Non-pigmented ciliary epithelial cell (primary cell): ENCODE measurements at places on chromosomes 4 and X.

GRCh38 chr4:26779674-26780073 lies 81.0 kb upstream of the STIM2 start:
- no peak for DNase-seq

- no peak for DNase-seq
These were observed 7.3 kb downstream of the PPP1R3F start for GRCh38 chrX:49276671-49277534.

GRCh38 chr4:41693629-41694028 lies 54.9 kb downstream of the PHOX2B start:
- no peak for DNase-seq

GRCh38 chr4:8507196-8507570 lies 66.6 kb downstream of the TRMT44 start:
- no peak for DNase-seq

DNA sequence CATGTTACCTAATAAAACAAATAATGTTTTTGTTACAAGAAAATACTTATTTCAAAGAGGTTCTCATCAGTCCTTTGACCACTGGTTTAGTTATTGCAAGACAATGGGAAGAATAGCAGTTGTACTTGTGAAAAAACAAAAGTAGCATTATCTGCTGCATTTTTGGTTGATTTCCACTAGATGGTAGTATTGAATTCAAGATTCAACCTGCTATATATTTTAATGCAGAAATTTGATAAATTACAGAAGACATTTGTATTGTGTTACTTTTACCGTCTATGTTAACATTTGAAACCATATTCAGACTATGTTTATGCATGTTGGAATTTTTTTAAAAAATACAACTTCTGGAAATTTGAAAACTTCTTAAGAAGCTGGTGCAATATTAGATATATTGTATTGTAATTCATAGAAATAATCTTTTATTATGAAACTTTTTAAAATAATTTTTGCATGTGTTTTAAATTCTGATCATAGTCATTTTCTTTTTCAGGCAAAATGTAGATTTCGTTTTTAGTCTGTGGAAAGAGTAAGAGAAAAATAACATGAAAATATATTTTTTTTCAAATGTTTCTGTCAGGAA lies 56.4 kb downstream of the SPCS3 start:
- DNase-seq: no peak

DNA sequence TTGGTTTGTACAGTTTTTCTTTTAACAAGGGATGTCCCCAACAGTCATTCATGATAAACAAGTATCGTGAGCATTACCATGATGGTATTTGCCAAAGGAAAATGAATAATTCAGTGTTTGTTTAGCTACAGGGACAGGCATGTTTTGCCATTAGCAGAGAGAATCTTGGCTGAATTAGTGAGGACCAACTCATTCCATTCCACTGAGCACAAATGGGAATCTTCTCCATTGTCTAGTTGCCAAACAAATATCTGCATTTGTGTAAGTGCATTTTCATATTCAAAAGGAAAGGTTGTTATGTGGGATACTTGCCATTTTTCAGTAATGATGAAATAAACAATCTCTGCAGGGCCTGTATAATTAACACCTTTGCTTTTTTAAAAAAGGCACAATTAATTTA lies 1762.6 kb downstream of the RPA4 start:
- no peak for DNase-seq

GRCh38 chr4:17138847-17139246 lies 240.4 kb upstream of the LDB2 start:
- no peak for DNase-seq

- DNase-seq: no peak
These were observed 216.6 kb downstream of the PDGFC start for GRCh38 chr4:156754832-156755570.

- no peak for DNase-seq
These were observed 119.3 kb downstream of the ZNF827 start for GRCh38 chr4:145819101-145819852.

- no peak for DNase-seq
These were observed 10.3 kb downstream of the WDR44 start for GRCh38 chrX:118356154-118356701.

- no peak for DNase-seq
These were observed 36.1 kb upstream of the TLR2 start for GRCh38 chr4:153647975-153648374.

- DNase-seq: no peak
These were observed 361.9 kb downstream of the PCDH19 start for GRCh38 chrX:100048156-100048555.

GRCh38 chr4:8737601-8738279 lies 133.9 kb downstream of the HMX1 start:
- DNase-seq: no peak

GRCh38 chr4:109548655-109549054 lies 11.4 kb upstream of the MCUB start:
- peak; percentile 78 for DNase-seq

DNA sequence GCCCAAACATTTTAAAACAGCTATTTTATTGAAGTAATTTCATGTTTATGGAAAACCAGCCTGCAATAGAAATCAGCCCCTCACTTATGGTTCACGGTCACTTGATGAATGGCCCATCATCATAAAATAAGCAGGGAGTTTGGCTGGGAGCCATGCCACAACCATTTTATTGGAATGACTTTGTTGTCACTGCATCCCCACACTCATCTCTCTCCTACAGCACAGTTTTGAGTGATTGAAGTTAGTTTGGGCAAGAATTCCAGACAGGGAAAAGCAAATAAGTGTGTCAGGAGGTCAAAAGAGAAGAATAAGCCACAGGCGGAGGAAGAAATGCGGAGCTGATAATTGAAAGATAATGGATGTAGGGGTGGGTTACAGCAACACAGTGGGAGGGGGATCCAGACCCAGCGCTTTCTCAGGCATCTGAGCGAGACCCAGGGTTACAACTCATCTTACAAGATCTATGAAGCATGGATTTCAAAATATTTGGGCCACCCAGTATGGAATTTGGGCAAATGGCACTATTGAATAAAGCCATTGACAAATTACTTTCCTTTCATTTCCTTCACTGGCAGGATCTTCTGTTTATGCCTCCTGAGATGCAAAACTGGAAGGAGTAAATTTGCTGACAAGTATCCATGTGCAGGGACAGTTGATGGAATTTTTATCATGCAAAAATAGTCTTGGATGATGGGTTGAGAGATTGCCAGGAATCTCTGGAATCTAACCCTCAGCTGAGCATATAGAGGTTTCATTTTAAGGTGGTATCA lies 100.8 kb downstream of the SHROOM3 start:
- DNase-seq: no peak

- DNase-seq: no peak
These were observed 343.3 kb upstream of the FRG1 start for GRCh38 chr4:189597341-189597740.

GRCh38 chrX:37652589-37653231 lies 32.9 kb upstream of the XK start:
- DNase-seq: no peak

DNA sequence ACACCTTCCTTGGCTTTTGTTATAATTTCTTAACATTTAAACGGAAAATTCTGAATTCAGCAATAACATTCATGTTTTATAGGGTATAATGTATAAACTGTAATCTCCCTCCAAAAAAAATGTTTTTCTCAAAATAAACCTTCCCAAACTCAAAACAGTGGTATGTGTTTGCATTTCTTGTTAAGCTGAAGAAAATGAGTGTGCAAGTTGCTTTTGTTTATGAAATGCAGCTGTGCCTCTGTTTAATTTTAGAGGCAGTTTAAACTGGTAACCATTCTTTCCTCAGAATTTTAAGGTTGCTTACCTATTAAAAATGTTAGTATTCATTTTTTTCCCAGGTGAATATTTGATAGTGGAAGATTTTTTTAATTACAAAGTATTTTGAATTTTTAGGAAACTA lies 105.0 kb upstream of the ANKRD50 start:
- no peak for DNase-seq

DNA sequence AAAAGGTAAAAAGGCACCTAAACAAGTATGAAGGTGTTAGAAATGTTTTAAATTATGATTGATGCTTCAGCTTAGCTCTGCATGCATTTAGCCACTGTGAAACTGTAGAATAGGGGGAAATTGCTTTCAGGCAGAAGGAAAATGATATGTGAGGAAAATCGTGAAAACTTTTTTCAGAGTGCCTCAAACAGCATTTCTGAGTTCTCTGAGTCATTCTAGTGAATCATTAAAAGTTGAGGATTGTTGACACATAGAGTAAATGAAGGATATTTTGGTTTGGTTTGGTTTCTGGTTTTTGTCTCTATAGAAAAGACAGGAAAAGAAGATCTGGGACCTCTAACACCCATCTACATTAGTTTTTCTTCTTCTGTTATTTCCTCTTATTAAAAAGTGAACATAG lies 332.5 kb upstream of the TRAM1L1 start:
- DNase-seq: no peak

DNA sequence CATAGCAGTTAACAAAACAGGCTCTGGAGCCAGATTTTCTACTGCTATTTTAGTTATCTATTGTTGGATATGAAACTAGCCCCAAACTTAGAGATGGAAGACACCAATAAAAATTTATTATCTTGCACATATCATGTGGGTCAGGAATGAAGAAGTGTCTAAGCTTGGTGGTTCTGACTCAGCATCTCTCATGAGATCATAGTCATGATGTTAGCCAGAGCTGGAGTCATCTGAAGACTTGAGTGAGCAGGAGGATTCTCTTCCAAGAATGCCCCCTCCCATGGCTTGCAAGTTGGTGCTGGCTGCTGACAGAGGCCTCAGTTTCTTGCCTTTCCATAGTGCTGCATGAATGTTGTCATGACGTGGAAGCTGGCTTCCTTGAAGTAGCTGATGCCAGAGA lies 68.2 kb upstream of the TAPT1 start:
- peak; percentile 14 for DNase-seq

DNA sequence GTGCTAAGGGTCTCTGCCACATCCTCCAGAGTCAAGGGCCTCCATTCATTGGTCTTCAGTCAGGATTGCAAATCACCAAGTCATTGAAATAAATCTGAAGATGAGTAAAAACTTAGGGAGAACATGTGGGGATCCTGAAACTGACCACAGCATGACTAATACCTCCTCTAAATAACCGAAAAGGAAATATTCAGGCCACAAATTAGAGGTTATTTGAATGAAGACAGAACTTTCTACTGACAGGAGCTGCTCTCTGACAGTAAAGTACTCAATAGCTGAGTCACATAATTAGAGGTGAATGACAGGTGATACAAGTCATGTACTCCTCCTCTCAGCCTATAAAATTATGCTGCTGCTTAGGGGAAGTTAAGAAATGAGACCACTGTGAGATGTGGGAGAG lies 240.2 kb upstream of the F9 start:
- DNase-seq: peak; percentile 1

- no peak for DNase-seq
These were observed 540.9 kb downstream of the TRIML1 start for GRCh38 chr4:188680004-188680666.

- DNase-seq: no peak
These were observed 306.2 kb downstream of the INPP4B start for GRCh38 chr4:142539796-142540482.

GRCh38 chrX:37361596-37361995 lies 12.4 kb downstream of the PRRG1 start:
- DNase-seq: no peak
